Activated naive CD8-positive, alpha-beta T cell treated with anti-CD3 and anti-CD28 coated beads, Interleukin-2, amount 50 U/mL, for 24 hours (primary cell): ENCODE measurements at places on chromosomes 3 and 15.
A peak's percentile ranks its signal among the peaks of the same experiment; 100 is the strongest.

GRCh38 chr15:86623236-86623635 is 543.6 kb downstream of the AGBL1 start:
- no peak for DNase-seq

GRCh38 chr3:8519156-8519555 is 17.5 kb downstream of the LMCD1 start:
- no peak for DNase-seq

DNA sequence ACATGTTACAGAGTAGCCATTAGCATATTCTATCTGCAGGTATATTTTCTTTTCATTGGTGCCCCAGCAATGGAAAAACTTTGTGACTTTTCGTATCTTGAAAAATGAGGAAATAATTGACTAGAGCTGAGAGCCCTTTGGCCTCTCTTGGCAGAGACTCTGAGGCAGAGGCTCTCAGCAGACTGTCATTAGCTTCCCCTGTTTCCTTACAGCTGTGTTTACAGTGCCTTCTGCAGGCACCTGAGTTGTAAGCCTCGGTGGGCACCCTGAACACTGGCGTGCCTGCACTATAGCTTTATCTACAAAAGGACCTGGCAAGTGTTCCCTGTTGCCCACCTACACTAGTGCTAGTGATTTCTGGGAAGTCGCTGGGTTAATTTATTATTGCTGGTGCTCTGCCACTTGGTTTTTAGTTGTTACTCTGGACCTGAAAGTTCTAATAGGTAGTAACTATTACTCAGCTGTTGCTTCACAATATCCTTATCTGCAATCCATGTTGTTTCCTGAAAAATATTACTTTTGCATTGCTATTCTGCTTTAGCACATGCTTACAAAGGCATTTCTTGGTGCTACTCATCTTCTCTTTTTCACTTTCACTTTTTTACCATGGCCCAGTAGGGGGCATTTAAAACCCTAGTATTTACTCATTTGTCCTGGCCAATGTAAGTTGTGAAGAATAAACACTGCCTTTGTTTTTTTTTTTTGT is 7.8 kb upstream of the GPR171 start:
- DNase-seq = no peak

GRCh38 chr15:69510556-69510955 is 57.9 kb downstream of the RPLP1 start:
- no peak for DNase-seq

DNA sequence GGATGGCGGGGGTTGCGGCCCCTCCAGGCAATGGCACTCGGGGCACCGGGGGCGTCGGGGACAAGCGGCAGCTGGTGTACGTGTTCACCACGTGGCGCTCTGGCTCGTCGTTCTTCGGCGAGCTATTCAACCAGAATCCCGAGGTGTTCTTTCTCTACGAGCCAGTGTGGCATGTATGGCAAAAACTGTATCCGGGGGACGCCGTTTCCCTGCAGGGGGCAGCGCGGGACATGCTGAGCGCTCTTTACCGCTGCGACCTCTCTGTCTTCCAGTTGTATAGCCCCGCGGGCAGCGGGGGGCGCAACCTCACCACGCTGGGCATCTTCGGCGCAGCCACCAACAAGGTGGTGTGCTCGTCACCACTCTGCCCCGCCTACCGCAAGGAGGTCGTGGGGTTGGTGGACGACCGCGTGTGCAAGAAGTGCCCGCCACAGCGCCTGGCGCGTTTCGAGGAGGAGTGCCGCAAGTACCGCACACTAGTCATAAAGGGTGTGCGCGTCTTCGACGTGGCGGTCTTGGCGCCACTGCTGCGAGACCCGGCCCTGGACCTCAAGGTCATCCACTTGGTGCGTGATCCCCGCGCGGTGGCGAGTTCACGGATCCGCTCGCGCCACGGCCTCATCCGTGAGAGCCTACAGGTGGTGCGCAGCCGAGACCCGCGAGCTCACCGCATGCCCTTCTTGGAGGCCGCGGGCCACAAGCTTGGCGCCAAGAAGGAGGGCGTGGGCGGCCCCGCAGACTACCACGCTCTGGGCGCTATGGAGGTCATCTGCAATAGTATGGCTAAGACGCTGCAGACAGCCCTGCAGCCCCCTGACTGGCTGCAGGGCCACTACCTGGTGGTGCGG is 1.9 kb downstream of the CHST2 start:
- peak; percentile 85 for DNase-seq

GRCh38 chr3:29072611-29073010 is 208.3 kb upstream of the RBMS3 start:
- no peak for DNase-seq

DNA sequence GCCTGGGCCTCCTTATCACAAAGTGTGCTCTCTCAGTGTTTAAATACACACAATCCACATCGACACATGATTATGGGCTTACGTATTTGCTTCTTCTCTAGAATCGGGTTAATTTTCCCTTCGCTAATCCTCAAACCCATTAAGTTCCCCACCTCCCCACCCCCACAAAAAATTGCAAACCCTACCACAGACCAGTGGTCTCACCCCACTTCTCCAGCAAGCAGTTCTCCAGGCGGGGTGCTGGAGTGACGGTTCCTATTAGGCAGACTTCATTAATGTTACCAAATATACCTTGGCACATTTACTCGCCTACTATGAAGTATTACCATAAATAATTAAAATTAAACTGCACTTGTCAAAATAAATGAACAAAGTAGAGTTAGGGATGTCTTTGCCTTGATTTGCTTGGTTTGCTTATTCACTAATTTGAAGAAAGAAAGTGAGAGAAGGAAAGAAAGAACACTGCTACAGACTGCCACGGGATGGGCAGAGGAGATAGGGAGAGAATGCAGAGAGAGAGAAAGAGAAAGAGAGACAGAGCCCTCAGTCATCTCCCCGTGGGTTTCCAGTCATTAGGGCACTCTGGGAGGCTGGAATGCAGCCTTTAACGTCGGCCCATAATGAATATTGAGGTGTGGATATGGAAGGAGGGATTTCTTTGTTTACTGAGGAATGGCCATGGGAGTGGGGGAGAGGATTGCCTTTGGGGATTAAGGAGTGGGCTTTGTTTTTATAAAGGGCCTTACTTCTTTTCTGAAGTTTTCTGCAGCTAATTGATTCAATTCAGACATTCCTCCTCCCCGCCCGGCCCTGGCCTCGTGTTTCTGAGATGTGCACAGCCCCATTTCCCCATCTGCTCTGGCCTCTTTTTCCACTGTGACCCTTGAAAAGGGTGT is 39.7 kb upstream of the POLG start:
- no peak for DNase-seq

DNA sequence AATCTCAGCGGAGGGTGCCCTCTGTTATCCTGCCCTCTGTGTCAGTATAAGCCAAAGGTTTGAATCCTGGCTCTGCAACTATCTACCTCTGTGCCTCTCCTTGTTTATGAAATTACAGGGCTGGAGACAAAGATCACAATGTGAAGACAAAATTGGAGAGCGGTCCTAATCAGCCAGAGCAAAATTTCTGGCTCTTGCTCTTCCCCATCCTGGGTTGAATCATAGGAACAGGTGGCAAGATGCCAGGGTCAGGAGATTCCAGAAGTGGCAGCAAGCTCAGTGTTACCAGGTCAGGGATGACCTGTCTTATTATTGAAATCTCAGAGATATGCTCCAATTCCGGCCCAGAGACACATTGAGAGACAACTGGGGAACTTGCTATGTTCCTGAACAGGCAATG is 2.3 kb upstream of the CCR2 start:
- DNase-seq = no peak

- DNase-seq = no peak
Observed at GRCh38 chr3:186530415-186530814, 13.8 kb downstream of the CRYGS start.

- DNase-seq = no peak
Observed at GRCh38 chr3:9192248-9193025, 57.0 kb downstream of the SRGAP3 start.

DNA sequence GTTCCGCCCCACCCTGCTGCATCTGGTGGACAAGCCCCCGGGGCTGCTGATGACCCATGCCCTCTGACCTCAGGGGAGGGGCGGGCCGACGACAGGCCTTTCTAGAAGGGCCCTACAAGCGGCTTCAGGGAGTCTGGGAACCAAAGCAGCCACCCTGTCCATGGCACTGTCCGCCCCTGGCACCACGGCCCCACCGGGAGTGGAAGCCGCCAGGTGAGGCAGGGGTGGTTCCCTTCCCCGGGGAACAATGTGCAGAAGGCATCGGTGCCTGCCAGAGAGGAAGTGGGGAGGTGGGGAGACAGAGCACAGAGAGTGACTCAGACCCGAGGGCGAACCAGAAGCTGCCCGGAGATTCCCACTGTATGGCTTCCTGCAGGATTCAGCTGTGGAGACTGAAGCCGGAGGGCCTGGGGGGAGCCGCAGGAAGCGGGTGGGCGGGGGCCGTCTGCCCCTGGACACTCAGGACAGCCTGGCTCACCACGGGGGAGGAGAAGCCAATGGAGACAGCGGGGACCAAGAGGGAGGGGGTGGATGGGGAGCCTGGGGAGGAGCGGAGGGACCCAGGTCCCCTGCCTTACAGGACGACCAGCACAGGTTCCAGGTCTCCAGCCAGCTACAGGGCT is 134.0 kb downstream of the TPRA1 start:
- DNase-seq = peak; percentile 6

DNA sequence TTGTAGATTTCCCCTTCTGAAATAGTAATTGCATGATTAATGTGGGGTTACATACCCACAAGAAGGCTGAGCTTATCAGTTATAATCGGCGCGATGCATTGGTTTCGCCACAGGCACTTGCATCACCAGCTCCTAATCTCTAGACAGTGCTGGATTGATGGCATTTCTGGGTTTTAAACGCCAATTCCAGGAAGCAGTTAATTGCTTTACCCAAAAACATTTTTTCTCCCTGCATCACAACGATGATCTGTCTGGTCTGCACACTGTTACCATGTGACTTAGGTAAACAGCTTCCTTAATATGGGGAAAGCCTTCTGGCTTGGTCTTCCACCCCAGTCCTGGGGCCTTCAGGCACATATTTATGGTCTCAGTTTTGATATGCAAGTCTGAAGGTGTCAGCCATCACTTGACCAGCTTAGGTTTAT is 70.0 kb upstream of the HEG1 start:
- DNase-seq = no peak

- no peak for DNase-seq
Observed at GRCh38 chr3:183906234-183906921, 21.7 kb upstream of the PARL start.

DNA sequence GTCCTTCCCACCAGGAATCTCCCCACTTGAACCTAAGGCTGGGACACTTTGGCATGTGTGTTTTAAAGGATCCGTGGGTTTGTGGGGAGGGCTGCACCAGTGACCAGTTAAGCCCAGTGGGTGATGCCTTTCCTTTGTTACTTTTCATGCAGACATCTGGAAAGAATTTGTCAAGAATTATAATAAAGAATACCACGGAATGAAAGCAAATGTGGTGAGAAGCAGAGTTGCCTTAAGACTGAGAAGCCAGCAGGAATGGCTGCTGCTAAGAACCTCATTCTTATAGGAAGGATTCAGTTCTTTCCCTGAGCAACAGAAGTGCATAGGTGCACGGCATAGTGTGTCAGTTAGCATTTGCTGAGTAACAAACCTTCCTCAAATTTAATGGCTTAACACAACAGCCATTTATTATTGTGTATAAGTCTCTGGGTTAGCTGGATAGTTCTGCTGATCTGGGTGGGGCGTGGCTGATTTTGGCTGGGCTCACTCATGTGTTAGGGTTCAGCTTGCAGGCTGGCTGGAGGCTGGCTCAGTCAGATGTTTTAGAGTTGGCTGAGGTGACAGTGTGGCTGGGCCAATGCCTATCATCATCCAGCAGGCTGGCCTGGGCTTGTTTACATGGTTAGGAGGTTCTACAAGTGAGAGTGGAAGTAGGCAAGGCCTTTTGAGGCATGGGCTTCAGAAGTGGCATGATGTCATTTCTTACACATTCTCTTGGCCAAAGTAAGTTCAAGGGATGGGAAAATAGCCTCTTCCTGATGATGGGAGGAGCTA is 262.7 kb upstream of the CTDSPL start:
- no peak for DNase-seq

GRCh38 chr3:146493761-146494160 is 24.4 kb upstream of the PLSCR2 start:
- DNase-seq = no peak

- DNase-seq = no peak
Observed at GRCh38 chr15:68018797-68019444, 35.2 kb upstream of the PIAS1 start.

DNA sequence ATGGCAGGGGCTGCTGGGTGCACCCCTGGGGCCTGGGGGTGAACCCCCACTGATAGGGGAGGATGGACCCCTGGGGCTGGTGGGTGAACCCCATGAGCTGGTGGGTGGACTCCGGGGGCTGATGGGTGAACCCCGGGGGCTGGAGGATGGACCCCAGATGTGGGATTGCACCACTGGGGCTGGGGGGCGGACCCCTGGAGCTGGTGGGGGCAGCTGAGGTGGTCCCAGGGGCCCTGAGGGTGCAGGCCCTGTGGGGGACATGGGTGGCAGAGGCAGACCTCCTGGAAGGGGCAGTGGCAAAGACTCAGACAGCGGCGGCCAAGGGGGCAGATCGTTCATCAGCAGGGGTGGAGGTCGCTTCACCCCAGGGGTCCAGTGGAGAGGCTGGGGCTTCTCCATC is 17.4 kb upstream of the TXNRD3 start:
- DNase-seq = no peak

DNA sequence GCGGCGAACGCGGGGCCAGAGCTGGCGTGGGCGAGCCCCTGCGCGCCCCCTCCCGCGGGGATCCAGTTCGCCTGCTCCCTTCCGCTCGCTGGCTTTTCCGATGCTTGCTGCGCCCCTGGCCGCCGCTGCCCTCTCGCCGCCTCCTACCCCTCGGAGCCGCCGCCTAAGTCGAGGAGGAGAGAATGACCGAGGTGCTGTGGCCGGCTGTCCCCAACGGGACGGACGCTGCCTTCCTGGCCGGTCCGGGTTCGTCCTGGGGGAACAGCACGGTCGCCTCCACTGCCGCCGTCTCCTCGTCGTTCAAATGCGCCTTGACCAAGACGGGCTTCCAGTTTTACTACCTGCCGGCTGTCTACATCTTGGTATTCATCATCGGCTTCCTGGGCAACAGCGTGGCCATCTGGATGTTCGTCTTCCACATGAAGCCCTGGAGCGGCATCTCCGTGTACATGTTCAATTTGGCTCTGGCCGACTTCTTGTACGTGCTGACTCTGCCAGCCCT is 721 bp downstream of the P2RY1 start:
- DNase-seq = peak; percentile 3

DNA sequence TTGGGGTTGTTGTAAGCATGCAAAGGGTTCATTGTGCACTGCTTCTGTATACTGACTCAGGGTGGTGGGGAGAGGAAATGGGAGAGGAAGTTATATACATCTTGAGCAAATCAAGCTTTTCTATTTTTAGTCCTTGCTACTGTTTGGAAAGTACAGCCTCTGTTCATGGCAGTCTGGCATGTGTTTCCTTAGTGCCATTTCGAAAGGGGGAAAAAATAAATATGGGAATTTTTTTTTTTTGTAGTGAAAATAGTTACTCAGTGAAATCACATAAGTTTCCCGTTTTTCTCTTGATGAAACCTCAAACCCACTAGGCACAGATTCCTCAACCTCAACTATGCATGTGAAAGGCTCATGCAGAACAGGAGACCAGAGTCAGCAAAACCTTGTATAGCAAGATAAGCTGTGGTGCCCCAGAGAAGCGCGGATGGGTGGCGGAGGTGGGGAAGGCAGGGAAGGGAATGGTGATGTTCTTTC is 353.3 kb downstream of the LPP start:
- DNase-seq = no peak

- DNase-seq = no peak
Observed at GRCh38 chr15:64072812-64073211, 20.8 kb downstream of the CIAO2A start.
